Heart right ventricle (tissue), 16 donors: ENCODE measurements at places on chromosomes 3 and 15. TPM values are rescaled to one million over a fixed set of nuclear protein-coding genes. Genes with fewer than 3 reads are reported as not detected.
A peak's percentile ranks its signal among the peaks of the same experiment; 100 is the strongest.

ROPN1B gene
- 4.5 TPM for total RNA-seq

EHHADH gene
- 29.9 TPM for total RNA-seq

CAPN3 gene
- total RNA-seq = 5.7 TPM

RPL32 gene
- total RNA-seq = 889 TPM

ARRDC4 gene
- total RNA-seq = 9.4 TPM

LARP6 gene
- 47.2 TPM for total RNA-seq

RSRC1 gene
- 22.6 TPM for total RNA-seq

FBXL22 gene
- total RNA-seq = 18.1 TPM

TMEM207 gene
- total RNA-seq = not detected

SLC51A gene
- total RNA-seq = not detected

TGM5 gene
- not detected for total RNA-seq

GNAT1 gene
- total RNA-seq = not detected

RBSN gene
- total RNA-seq = 23.3 TPM

KIF15 gene
- 0.38 TPM for total RNA-seq

THPO gene
- 0.16 TPM for total RNA-seq

- H3K4me3 ChIP-seq = no peak overlapping the region
- no peaks in the 10 kb centered on the region for H3K4me1 ChIP-seq
- no peak overlapping the region for H3K27ac ChIP-seq
- DNase-seq = no peak
Measured at GRCh38 chr15:86355801-86356200, 276.1 kb downstream of the AGBL1 start.

GRCh38 chr15:55893852-55894251 lies 99.6 kb downstream of the NEDD4 start:
- no peaks in the 10 kb centered on the region for H3K27me3 ChIP-seq
- H3K27ac ChIP-seq = peak overlapping the region; percentile 44
- no peaks in the 10 kb centered on the region for H3K4me1 ChIP-seq
- no peak overlapping the region for H3K4me3 ChIP-seq
- no peaks in the 10 kb centered on the region for H3K36me3 ChIP-seq
- DNase-seq = no peak

DNA sequence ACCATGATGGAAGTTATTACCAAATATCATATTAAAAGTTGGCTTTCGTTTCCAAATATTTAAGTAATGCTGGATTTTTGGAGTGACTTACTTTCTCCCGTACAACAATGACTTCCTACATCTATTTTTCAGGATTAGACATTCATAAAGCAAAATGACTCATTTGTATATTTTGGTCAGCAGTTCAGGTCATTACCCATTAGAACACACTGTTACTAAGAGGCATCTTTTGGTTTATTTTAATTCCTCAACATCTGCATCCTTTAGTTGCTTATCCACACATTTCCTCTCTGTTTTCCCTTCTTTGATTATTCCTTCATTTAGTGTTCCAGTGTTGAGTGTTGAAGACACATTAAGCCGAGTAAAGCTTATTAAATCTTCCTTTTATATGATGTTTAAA lies 348.2 kb downstream of the NAALADL2 start:
- H3K36me3 ChIP-seq = no peaks in the 10 kb centered on the region
- H3K27me3 ChIP-seq = no peaks in the 10 kb centered on the region
- no peak overlapping the region for H3K4me3 ChIP-seq
- DNase-seq = no peak
- no peak overlapping the region for H3K27ac ChIP-seq

DNA sequence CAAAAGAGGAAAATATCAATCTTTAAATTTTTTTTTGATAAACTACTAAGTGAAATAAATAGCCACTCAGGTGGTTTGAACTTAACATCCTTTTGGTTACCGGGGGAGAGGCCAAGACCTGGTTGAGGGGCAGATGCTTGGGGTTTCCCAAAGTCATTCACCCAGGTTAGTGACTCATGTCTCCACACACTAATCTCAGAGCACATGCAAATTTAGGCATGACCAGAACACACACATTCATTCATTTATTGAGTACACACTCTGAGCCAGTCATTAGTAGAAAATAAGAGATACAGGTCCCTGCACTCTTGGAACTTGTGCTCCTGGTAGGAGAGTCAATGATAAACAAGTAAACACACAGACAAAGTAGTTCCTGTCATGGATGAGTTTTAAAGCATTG lies 7.3 kb downstream of the ILDR1 start:
- no peaks in the 10 kb centered on the region for H3K27me3 ChIP-seq
- DNase-seq = no peak
- no peak overlapping the region for H3K27ac ChIP-seq
- no peak overlapping the region for H3K4me3 ChIP-seq
- H3K36me3 ChIP-seq = no peaks in the 10 kb centered on the region

DNA sequence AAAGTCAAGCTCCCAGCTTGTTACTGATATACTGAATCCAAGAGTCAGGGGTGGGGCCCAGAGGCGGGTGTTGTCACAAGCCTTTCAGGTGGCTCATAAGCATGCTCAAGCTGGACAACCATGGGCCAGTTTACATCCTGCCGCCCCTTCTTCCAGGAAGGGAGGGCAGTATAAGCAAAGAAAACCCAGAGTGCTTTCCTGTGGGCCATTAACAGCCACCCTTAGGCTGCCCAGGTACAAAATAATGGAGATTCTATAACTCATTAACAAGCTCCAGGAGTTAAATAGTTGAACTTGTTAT lies 183.2 kb downstream of the NTRK3 start:
- H3K36me3 ChIP-seq = no peaks in the 10 kb centered on the region
- no peak overlapping the region for H3K27ac ChIP-seq
- no peaks in the 10 kb centered on the region for H3K27me3 ChIP-seq
- H3K4me1 ChIP-seq = no peaks in the 10 kb centered on the region
- no peak overlapping the region for H3K4me3 ChIP-seq

- H3K4me1 ChIP-seq = no peaks in the 10 kb centered on the region
- no peak overlapping the region for H3K27ac ChIP-seq
- H3K4me3 ChIP-seq = no peak overlapping the region
- H3K27me3 ChIP-seq = no peaks in the 10 kb centered on the region
- no peak for DNase-seq
Measured at GRCh38 chr15:78179286-78179840, 30.2 kb downstream of the IDH3A start.

GRCh38 chr15:74397239-74398068 lies 30.0 kb upstream of the CYP11A1 start:
- H3K4me3 ChIP-seq = no peak overlapping the region
- H3K4me1 ChIP-seq = peaks cover 2% of the 10 kb centered on the region
- no peak for DNase-seq
- H3K27me3 ChIP-seq = no peaks in the 10 kb centered on the region

- DNase-seq = no peak
- peaks cover 43% of the 10 kb centered on the region for H3K27me3 ChIP-seq
- no peak overlapping the region for H3K4me3 ChIP-seq
- no peaks in the 10 kb centered on the region for H3K4me1 ChIP-seq
- H3K27ac ChIP-seq = no peak overlapping the region
Measured at GRCh38 chr3:10466186-10466585, 39.2 kb downstream of the ATP2B2 start.

GRCh38 chr3:13277196-13277813 lies 142.8 kb downstream of the NUP210 start:
- DNase-seq = no peak
- peak overlapping the region; percentile 7 for H3K4me3 ChIP-seq
- H3K4me1 ChIP-seq = no peaks in the 10 kb centered on the region
- peak overlapping the region; percentile 73 for H3K27ac ChIP-seq
- H3K27me3 ChIP-seq = no peaks in the 10 kb centered on the region

GRCh38 chr15:38685686-38686339 lies 121.2 kb upstream of the RASGRP1 start:
- H3K27ac ChIP-seq = no peak overlapping the region
- H3K27me3 ChIP-seq = no peaks in the 10 kb centered on the region
- H3K36me3 ChIP-seq = no peaks in the 10 kb centered on the region
- no peaks in the 10 kb centered on the region for H3K4me1 ChIP-seq
- DNase-seq = no peak
- no peak overlapping the region for H3K4me3 ChIP-seq

DNA sequence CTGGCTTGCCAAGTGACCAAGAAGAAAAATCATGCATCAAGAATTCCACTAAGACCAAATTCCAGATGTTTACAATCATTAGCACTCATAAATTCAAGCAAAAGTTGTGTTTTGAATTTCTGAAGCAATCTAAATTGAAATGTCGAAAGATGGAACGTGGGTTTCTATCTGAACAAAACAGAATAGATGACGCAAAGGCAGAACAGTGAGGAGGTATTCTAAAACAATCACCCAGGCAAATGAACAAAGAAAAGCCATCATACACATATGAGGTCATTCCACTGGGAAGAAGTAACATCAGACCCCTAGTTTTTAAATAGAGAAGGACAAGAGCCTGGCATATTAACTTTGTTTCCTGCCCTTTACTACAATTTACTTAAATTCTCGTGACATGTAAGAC lies 58.0 kb downstream of the MCF2L2 start:
- peak overlapping the region; percentile 48 for H3K27ac ChIP-seq
- no peak for DNase-seq
- peaks cover 4% of the 10 kb centered on the region for H3K27me3 ChIP-seq
- H3K4me1 ChIP-seq = no peaks in the 10 kb centered on the region

DNA sequence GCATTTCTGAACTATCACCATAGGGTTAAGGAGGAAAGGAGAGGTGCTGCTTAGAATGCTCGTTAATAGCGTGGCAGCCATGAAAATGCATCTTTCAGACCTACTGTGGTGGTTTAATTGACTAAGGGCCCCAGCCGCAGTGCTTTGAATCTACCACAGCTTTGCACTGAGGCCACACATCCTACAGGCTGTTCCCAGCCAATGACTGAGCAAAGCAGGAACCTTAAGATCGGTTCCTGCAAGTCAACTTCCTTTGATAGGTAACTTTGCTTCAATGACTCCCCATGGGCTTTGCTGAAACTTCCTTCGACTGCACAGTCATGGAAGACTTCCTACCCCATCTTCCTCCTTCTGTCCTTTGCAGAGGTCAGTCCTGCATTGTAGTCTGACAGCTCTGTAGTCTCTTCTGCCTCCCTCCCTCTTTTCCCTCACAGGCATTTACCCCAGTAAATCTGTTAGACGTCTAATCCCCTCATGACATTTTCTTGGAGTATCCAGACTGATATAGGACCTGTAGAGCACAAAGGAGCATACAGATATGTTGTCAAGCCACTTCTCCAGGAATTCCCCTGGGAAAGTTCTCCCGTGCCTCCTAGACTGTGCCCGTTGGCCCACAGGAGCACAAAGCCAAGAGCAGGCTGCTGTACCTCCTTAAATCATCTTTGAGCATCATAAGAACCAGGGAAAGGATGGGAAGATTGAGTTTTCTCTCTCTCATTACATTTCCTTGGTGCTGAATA lies 2.6 kb upstream of the BCL2A1 start:
- H3K4me3 ChIP-seq = no peak overlapping the region
- no peaks in the 10 kb centered on the region for H3K27me3 ChIP-seq
- no peaks in the 10 kb centered on the region for H3K36me3 ChIP-seq
- DNase-seq = no peak
- H3K4me1 ChIP-seq = peaks cover 10% of the 10 kb centered on the region
- no peak overlapping the region for H3K27ac ChIP-seq

DNA sequence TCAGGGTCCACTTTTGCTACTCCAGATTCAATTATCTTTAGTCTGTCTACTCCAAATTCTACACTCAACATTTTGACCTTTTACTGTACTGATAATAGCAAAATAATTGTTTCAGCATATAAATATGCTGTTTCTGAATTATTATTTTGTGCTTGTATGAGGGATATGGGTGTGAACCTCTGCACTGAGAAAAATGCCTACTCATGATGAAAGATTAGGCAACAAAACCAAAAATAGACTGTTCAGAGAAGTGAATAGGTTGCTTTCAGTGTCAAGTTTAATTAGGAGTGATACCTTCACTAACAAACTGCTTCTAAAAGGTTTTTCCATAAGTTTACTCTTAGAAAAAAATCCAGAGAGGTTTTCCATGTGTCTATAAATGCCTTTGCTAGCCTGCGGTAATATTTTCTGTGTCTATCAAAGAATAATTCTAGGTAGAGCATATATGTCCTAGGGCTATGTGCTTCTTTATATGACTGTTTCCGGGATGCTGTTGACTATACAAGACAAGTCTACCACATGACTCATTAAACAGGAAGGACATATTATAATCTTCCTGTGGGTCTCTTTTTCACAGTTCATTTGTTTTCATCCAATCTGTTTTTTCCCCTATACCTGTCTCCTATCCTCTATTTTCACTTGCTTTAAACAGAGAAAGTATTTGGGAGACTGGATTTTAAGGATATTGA lies 218.5 kb upstream of the TTC14 start:
- no peak for DNase-seq
- no peak overlapping the region for H3K27ac ChIP-seq
- H3K36me3 ChIP-seq = no peaks in the 10 kb centered on the region
- H3K4me3 ChIP-seq = no peak overlapping the region
- no peaks in the 10 kb centered on the region for H3K27me3 ChIP-seq
